ENCODE measurements at places on chromosomes 13 and 19.

DNA sequence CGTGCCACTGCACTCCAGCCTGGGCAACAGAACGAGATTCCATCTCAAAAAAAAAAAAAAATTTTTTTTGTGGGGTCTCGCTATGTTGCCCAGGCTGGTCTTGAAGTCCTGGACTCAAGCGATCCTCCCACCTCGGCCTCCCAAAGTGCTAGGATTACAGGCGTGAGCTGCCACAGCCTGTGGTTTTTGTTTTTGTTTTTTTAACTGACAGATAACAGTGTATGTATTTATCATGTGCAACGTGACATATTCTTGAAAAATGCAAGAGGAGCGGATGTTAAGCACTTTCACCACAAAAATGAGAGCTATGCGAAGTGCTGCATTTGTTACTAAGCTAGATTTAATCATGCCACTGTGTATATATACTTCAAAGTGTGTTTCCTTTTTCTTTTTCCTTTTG lies 49.0 kb downstream of the ARHGEF18 start:
- DNase-seq: no peak

- DNase-seq: no peak
Measured at GRCh38 chr13:33911521-33911920, 93.6 kb downstream of the RFC3 start.

- DNase-seq: no peak
Measured at GRCh38 chr19:44696939-44697669, 1.8 kb upstream of the CEACAM16 start.

DNA sequence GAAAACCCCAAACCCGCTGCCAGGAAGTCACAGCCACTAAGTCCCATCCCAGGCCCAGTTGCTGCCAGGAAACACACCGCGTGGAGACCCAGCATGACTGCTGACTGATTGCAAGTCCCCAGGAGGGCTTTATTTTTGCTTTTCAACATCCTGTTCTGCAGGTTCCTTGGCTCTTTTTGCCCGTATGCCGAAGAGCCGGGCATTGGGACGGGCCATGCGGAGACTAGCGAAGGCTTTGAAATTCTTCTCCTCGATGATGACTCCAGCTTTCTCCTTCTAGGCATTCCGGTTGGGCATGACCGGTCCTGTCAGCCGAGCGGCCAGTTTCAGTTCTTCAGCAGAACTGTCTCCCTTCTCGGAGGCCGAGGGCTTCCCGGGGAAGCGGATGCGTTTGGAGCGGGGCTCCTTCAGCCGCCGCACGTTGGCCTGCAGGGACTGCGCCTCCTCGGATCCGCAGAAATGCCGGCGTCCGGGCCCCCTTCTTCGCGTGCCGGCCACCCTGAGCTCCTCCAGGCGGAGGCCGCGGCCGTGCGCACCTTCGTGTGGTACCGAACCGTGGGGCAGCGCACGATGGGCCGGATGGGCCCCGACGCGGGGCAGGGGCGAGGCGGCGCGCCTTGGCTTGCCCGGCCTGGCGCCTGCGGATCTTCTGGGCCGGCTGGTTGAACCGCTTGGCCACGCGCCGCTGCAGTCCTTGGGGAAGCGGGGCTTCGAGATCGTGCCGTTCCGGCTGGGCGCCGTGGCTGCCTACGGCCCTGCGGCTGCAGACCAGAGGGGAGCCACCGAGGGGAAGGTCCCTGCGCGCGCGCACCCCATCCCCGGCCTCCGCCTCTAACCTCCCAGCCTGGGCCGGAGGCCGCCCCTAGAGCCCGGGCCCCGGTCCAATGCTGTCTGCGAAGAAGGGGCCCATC lies 15.2 kb downstream of the ZSCAN5C start:
- no peak for DNase-seq

GRCh38 chr13:48504606-48505005 lies 28.3 kb downstream of the RCBTB2 start:
- no peak for DNase-seq

GRCh38 chr19:4531562-4532165 lies 3.4 kb downstream of the PLIN5 start:
- DNase-seq: no peak

DNA sequence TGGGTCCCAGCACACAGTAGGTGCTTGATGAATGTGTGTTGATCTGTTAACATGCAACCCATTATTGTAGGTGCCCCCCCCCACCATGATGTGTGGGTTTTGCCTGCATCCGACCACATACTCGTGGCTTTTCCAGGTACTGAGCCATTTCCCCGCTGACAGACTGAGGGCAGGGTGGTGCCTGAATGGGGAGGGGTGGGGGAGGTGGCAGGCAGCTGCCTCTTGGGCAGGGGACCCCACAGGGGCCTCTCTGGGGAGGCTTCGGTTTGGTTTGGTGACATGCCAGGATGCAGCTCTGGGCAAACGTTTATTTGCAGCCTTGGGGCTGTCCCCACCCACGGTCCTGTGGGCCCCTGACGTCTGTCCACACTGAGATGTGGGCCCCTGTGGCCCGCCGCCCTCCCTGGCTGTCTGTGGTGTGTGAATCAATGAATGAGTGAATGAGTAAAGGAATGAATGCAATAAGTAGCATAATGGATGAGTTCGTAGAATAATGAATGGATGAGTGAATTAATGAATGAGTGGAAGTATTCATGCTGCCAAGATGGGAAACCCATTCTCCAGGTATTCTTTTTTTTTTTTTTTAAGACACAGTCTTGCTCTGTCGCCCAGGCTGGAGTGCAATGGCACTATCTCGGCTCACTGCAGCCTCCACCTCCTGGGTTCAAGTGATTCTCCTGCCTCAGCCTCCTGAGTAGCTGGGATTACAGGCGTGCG lies 9.0 kb upstream of the JUND start:
- DNase-seq: peak; percentile 68
